ENCODE measurements at places on chromosomes 11 and 22.

DNA sequence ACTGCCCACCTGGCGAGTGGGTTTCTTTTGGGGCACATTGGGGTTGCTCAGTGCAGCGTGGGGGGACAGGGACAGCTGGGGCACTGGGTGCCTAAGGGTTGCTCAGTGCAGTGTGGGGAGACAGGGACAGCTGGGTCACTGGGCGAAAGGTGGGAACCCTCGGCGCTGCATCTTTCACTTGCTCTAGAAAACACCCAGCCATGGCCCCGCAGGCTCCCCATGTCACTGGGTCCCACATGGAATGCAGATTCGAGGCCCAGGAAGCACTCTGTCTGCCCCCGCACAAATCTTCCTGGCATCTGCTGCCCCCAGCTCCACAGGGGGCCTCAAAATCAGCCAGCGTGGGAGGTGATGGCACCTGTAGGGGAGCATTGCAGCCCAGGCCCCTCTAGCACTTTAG, 229.3 kb downstream of the BRD1 start:
- no peak for DNase-seq

DNA sequence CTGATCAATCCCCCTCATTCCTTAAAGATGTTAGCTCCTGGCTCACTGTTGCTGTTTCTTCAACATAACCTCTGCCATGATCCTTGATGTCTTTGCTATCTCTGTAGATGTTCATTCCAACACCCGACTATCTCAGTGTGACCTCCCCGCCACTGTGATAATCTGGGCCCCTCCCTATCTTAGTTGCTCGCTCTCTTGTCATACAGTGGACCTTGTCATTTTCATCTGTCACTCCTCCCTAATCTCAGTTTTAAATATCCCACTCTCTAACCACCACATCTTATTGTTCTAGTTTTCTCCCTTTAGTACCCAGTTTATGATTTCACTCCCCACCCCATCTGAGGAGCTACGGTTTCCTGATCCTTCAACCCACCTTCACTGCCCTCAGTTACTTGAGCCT, 379.2 kb downstream of the SOX6 start:
- DNase-seq, result no peak

- DNase-seq, result no peak
These were observed 142.8 kb downstream of the ST3GAL4 start for GRCh38 chr11:126498281-126498680.

DNA sequence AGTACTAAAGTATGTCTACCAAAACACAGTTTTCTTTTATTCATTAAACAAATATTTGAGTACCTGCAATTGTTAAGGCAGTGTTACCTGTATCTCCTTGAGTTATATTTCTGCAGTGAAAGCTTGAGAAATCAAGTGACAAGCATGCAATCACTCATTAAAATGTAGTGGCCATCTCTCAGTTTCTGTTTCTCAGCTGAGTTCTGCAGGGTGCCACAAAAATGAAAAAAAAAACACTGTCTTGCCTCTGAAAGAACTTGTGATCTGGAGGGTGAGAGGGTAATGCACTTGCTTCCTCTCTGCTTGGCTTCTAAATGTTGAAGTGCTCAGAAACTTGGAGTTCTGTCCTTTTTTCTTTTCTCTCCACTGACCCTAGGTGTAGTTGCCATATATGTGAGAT, 6.8 kb downstream of the QSER1 start:
- no peak for DNase-seq

DNA sequence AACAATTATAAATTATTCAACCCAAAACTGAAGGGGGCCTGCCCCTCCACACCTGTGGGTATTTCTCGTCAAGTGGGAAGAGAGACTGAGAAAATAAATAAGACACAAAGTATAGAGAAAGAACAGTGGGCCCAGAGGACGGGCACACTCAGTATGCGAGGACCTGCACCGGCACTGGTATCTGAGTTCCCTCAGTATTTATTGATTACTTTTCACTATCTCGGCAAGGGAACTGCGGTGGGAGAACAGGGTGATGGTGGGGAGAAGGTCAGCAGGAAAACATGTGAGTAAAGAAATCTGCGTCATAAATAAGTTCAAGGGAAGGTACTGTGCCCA, 3.2 kb downstream of the C11orf54 start:
- DNase-seq, result no peak

- DNase-seq, result no peak
These were observed 9.3 kb upstream of the VPS37C start for GRCh38 chr11:61170566-61170965.

DNA sequence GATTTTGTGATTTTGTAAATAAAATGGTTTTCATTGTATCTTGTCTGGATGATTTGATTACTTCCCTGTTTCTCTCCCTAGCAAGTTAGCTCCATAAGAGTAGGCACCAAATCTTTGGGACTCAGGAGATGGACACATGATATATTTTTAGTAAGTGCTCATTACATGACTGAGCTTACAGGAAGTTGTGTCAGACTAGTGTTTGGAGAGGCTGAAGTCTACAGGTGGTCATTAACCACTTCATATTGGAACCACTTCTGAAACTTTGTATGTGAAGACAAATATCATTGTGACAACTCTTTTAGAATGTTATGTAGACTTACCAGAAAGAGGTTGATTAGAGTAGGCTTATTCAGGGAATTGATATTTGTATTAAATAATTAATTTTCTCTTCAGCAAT, 19.1 kb downstream of the ARHGAP42 start:
- DNase-seq, result no peak

GRCh38 chr11:24760681-24761080, 263.8 kb downstream of the LUZP2 start:
- DNase-seq, result no peak

DNA sequence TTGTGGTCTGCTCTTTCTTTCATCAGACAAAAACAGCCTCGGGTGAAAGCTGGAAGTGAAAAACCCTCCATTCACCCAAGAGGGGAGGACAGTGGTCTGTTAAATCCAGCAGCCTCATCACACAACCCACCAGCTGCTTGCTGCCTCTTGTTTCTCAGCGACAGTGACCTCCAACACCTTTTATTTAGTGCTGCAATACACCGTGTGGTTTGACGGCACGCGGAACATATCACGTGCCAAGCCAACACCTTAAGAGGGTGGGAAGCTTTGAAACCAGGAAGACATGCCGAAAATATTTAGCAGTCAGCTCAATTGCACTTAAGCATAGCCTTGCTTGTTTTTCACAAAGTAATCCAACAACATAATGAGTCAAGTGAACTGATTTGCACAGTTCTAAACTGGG, 39.8 kb upstream of the POGLUT3 start:
- DNase-seq, result peak; percentile 7

GRCh38 chr11:35151683-35152280, 12.8 kb downstream of the CD44 start:
- DNase-seq, result no peak
